ENCODE measurements at places on chromosomes 3 and 15.

GRCh38 chr3:157918402-157918801 lies 187.8 kb downstream of the SHOX2 start:
- DNase-seq, result no peak

DNA sequence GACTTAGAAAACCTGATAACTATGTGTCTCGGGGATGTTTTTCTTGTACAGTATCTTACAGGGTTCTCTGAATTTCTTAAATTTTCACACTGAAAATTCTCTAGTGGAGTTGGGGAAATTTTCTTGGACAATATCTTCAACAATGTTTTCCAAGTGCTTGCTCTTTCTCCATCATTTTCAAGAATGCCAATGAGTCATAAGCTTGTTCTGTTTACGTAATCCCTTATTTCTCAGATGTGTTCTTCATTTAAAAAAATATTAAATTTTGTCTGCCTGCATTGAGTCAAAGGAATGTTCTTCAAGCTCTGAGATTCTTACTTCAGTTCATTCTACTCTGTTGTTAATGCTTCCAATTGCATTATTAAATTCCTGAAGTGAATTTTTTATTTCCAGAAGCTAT lies 21.9 kb upstream of the PLSCR2 start:
- DNase-seq, result no peak

DNA sequence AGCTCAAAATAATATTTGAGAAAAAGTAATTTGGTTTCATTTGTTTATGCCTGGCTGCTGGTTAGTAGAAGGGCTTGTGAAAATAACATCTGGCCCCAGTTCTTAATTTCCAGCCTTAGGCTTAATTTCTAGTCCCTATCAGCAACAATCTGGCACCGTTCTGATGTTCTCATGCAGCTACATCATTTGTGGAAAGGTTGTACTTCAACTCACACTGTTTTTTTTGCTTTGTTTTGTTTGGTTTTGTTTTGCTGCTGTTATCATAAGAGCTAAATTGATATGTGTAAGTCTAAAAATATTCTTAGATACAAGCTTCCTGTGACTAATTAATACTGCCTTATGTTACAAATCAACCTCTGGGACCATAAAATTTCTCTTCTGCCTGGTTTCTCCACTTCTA lies 8.9 kb downstream of the CPA3 start:
- DNase-seq, result no peak

GRCh38 chr3:46586738-46587246 lies 20.7 kb upstream of the LRRC2 start:
- DNase-seq, result no peak

All from activated CD4-positive, alpha-beta T cell treated with anti-CD3 and anti-CD28 coated beads, Interleukin-2, amount 50 U/mL, for 24 hours (primary cell).